Gastrocnemius medialis (tissue), 4 donors: ENCODE measurements at places on chromosomes 3 and 15. TPM values are rescaled to one million over a fixed set of nuclear protein-coding genes. Genes with fewer than 3 reads are reported as not detected.

DNA sequence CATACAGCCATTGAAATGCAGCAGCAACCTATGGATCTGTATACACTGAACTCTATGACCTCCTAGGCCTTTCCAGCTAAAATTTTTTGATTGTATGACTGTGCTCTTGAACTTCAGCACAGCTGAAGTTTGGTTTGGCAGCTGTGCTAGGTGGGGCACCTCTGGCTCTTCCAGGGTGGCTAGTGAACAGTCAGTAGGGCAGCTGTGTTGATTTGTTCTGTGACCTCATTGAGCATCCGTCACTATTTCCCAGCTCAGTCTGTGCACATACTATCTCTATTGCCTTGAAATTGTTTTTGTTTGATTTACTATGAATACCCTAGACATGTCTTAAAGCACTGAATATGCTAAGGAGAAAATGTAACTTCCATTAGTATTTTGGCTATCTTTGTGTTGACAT is 363.2 kb upstream of the NAALADL2 start:
- DNase-seq, result no peak

- DNase-seq, result no peak
Measured at GRCh38 chr3:147582642-147583041, 173.5 kb downstream of the ZIC1 start.

DNA sequence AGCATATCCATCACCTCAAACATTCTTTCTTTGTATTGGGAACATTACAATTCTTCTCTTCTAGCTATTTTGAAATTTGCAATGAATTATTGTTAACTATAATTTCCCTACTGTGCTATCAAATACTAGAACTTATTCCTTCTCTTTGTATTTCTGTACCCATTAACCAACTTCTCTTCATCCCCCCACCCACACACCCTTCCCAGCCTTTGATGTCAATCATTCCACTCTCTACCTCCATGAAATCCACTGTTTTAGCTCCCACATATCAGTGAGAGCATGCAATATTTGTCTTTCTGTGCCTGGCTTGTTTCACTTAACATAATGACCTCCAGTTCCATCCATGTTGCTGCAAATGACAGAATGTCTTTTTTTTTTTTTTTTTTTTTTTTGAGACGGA is 30.6 kb downstream of the MRAS start:
- no peak for DNase-seq

DNA sequence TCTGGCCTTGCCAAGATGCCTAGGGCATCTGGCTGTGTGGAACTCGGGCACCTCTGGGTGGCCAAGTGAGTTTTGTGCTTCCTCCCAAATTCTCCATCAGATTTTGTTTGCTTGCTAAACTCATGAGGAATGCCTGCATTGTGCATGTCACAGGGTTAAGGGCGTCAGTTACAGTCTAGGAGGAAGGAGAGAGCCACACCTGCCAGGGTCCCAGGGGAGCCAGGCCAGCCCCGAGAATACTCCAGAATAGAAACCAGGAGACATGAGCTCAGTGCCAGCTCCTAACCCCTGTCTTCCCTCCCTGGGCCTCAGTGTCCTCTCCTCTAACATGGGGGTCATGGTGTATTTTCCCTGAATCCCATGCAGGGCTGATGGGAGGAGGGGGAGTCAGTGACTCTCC is 22.0 kb upstream of the SKOR1 start:
- DNase-seq, result no peak

- no peak for DNase-seq
Measured at GRCh38 chr3:69283913-69284611, 101.8 kb downstream of the FRMD4B start.

- DNase-seq, result no peak
Measured at GRCh38 chr3:139201446-139202225, 142.2 kb upstream of the MRPS22 start.

GRCh38 chr3:150220799-150221198 is 187.3 kb upstream of the TSC22D2 start:
- no peak for DNase-seq

DNA sequence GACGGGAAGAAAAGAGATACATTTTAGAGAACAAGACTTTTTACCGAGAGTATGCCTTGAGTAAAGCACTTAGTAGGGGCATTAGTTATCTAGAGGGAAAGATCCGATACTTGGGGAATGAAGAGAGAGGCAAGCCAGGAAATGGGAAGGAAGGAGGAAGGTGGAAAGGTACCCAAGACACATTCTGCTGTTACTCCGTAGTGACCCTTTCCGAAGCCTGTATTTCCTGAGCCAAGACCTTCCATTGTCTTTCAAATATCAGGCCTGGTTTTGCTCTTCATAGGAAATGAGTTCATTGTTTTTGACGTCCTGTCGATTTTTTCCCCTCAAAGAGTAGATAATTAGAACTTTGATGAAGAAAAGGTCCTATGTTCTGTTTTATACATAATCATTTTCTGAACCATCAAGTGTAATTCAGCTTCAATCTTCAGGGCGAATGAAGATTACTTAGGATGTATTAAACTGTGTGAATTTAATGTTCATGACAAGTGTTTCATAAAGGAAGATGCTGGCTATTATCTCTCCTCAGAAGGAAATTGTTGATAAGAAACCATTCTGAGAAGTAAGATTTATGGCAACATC is 95.7 kb downstream of the PPM1L start:
- DNase-seq, result no peak

GRCh38 chr15:57597431-57597830 is 5.7 kb downstream of the MYZAP start:
- no peak for DNase-seq

DNA sequence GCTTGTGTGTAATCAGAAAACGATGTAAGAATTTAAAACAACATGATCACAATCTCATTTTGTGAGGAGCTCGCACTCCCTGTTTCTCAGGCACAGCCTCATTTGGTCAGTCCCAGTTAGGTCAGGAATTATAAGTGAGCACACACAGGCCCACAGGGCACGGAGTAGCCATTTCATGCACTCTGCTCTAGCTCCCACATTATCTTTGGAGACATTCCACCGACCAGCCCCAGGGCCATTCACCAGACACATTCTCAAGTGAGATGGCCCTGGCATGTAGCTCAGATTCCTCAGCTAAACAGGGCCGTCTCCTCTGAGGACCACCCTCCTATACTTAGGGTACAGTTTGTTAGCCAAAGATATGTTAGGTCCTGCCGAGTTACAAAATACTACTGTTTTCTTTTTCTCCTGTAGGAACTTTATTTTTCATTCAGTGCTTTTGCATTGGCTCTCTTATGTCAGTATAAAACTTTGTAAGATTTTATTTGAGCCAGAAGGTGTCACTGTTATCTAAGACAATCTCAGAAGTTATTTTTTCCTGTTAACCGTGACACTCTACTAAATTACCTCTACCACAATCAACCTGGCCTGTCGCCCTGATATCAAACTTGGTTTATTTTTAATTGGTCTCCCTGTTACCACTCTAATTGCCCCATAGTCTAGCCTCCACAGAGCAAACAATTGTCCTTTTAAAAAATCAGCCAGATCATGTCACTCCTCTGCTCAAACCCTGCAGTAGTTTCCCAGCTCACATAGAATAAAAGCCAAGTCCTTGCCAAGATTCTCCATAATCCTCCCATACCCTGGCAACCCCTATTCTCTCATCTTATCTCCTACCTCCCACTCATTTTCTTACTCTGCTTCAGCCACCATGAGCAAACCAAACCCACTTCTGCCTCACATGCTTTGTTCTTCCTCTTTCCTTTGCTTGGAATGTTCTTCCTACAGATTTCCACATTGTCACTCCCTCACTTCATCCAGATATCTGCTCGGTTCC is 105.7 kb downstream of the PPP2R3A start:
- no peak for DNase-seq

DNA sequence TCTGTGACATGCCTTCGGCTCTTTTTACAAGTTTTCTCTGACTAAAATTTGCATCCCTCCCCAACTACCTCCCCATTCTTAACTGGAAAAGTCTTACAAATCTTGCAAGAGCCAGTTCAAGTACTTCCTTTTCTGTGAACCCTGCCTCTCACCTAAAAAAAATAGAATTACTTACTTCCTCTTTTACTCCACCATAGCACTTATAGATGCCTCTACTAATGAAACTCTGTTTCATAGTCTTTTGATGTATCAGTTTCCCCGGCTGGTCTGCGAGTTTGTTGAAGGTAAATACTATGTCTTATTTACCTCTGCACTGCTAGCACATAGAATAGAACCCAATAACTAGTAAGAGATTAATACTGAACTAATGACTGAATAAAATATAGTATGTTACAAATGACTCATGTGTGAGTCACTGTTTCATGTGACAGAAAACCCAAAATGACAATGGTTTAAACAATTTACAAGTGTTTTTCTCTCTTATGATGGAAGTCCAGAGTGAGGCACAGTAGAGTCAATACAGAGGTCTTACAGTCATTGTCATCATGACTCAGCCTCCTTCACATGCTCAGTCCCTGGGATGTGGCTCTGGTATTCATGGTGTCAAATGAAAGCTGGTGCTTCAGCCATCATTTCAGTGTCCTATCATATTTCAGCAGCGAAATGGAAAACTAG is 393.5 kb downstream of the RSL24D1 start:
- peak; percentile 26 for DNase-seq

- DNase-seq, result no peak
Measured at GRCh38 chr3:172137287-172138192, 98.2 kb downstream of the FNDC3B start.

- DNase-seq, result no peak
Measured at GRCh38 chr15:62847900-62848489, 194.6 kb upstream of the TPM1 start.

DNA sequence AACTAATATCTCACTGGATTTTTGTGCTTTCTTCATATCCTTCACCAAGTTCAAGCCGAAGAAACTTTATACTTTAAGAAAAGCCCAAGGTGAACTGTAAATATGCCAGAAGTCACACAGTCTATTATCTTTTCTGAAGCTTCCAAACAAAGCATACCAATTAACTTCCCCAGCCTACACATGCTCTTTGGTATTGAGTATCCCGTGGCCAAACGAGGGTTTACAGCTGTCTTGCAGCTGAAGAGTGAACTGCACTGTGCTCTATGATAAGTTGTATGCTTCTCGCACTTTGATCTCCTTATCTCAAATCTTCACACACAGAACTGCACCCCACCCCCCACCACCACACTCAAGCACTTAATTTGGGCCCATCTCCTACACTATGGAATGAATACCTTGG is 215.6 kb upstream of the VEPH1 start:
- no peak for DNase-seq

DNA sequence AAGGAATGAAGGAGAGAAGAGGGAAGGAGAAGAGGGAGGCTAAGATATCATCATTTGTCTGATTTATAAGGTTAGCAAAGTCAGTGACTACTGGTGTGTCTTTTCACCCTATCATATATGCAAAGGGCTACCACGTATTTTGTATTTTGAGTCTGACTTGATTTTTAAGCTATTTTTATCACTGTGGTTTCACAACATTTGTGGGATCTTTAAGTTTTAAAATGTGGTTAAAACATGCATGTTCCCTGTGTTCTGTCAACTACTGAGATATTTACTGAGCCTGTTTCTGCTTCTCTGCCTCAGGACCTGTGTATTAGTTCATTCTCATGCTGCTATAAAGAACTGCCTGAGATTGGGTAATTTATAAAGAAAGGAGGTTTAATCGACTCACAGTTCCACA is 22.5 kb upstream of the SPTSSB start:
- DNase-seq, result no peak

DNA sequence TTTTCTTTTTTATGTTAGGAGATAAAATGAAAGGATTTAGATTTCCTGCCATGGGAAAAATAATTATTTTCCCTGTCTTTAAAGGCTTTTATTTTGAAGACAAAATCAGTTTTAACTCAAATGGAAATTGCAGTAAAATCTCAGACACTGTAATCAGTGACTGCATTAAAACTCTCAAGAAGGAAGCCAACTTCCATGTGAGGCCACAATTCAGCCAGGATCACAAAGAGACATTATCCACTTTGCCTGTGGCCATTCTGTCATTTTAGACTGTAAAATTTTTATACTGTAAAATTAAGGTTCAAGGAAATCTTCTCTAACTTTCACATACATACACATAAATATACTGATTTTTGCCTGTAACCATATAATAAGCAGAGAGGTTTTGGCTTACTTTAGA is 304.0 kb downstream of the TIGIT start:
- DNase-seq, result no peak

DNA sequence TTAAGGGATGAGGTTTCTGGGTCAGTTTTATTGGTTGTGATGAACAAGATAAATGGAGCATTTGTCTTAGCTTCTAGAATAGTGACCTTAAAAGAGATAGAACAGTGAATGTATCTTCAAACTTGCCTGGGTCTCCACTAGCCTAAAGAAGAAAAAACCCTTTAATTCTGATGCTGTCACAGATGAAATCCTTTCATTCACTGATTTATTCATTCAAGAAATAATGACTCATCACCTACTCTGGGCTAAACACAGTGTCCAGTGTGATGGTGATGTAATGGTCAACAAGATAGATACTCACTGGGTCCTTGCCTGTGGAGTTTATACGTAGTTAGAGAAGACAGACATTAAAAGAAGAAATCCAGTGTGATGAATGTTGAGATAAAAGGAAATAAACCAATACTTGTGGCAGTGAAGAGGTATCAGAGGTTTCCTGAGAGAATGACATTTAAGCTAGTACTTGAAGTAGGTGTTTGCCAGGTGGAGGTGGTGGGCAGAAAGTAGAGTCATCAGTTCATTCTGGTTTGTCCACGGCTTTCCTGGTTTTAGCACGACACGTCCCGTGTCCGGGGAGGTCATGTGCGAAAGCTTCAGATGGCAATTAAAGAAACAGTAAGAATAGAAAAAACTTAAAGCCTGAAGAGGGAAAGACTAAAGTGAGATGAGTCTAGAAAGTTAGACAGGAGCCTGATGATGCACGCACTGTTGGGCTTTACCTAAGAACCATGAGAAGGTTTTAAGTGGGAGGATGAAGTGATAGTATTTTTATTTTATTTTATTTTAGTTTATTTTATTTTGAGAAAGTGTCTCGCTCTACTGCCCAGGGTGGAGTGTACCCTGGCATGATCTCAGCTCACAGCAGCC is 18.5 kb downstream of the PAK2 start:
- DNase-seq, result peak; percentile 10

DNA sequence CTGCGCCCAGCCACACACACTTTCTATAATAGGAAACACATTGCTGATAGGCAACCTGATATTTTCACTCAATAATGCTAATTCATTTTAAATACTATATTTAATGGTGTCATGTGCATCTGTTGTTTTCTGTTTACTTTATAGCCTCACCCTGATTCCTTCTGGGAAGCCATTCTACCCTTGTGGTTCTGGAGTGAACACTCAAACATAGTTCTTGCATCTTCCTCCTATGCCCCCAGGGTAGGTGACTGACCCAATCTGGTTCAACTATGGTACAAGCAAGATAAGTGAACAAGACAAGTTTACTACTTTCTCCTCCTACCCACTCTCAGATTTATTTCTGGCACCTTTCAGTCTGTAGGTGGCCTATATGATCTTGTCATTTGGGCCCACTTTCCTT is 4.3 kb upstream of the SCG3 start:
- DNase-seq, result no peak

- no peak for DNase-seq
Measured at GRCh38 chr3:58899159-58899952, 150.5 kb downstream of the CFAP20DC start.

- no peak for DNase-seq
Measured at GRCh38 chr3:160661660-160662059, 15.3 kb upstream of the ARL14 start.

- DNase-seq, result no peak
Measured at GRCh38 chr3:50630877-50631276, 13.9 kb downstream of the MAPKAPK3 start.

Gene CCDC39
- not detected for total RNA-seq

Gene GOLGA8J
- not detected for total RNA-seq

Gene CPEB1
- 0.69 TPM for total RNA-seq

Gene ITIH1
- 0.72 TPM for total RNA-seq

Gene ZNF501
- 1.2 TPM for total RNA-seq

Gene INKA1
- not detected for total RNA-seq

Gene HESX1
- not detected for total RNA-seq

Gene GOLGA8K
- total RNA-seq, result not detected

Gene DUSP7
- 39.7 TPM for total RNA-seq

Gene NTRK3
- 0.69 TPM for total RNA-seq
